ENCODE measurements at places on chromosomes 13 and 19.

GRCh38 chr19:3543150-3544057, 4.4 kb downstream of the TEKTIP1 start:
- no peak for DNase-seq

- no peak for DNase-seq
Measured at GRCh38 chr19:18606281-18607225, at the start of gene CRLF1. TSS of gene CRLF1 (minus strand) at chr19:18606799. CDS start at chr19:18606656, 143 bp downstream.

GRCh38 chr19:9705836-9706235, 30.9 kb upstream of the ZNF562 start:
- no peak for DNase-seq

DNA sequence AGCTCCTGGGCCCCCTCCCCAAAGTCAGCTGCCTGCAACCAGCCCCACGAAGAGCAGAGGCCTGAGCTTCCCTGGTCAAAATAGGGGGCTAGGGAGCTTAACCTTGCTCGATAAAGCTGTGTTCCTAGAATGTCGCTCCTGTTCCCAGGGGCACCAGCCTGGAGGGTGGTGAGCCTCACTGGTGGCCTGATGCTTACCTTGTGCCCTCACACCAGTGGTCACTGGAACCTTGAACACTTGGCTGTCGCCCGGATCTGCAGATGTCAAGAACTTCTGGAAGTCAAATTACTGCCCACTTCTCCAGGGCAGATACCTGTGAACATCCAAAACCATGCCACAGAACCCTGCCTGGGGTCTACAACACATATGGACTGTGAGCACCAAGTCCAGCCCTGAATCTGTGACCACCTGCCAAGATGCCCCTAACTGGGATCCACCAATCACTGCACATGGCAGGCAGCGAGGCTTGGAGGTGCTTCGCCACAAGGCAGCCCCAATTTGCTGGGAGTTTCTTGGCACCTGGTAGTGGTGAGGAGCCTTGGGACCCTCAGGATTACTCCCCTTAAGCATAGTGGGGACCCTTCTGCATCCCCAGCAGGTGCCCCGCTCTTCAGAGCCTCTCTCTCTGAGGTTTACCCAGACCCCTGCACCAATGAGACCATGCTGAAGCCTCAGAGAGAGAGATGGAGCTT, 4.7 kb upstream of the CEACAM5 start:
- DNase-seq, result no peak

DNA sequence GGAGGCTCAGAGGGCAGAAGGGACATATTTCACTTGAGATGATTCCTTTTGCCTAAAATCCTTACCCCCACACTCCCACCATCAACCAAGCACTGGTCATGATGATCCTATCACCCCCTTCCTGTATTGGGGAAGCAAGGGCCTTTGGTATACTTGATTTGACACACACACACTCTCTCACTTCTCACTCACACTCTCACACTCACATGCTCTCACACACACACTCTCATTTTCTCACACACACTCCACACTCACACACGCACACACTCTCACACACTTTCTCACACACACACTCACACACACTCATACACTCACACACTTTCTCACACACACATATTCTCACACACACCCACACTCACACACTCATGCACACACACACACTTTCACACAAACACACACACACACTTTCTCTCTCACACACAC, 8.6 kb downstream of the RGCC start:
- no peak for DNase-seq

GRCh38 chr13:47480951-47481350, 520.1 kb downstream of the SUCLA2 start:
- no peak for DNase-seq

DNA sequence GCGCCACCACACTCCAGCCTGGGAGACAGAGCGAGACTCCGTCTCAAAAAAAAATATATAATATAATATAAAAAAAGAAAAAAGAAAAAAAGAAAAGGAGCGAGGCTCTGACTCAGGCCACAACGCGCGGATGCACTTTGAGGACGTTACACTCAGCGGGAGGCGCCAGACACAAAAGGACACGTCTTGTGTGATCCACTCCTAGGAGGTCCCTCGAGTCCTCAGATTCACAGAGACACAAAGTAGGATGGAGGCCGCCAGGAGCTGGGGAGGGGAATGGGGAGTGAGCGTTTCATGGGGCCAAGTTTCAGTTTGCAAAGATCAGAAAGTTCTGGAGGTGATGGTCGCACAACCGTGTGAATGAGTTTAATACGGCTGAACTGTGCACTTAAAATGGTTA, 8.5 kb upstream of the ABHD17A start:
- DNase-seq, result no peak

GRCh38 chr13:33146843-33147611, 130.8 kb downstream of the KL start:
- DNase-seq, result no peak

DNA sequence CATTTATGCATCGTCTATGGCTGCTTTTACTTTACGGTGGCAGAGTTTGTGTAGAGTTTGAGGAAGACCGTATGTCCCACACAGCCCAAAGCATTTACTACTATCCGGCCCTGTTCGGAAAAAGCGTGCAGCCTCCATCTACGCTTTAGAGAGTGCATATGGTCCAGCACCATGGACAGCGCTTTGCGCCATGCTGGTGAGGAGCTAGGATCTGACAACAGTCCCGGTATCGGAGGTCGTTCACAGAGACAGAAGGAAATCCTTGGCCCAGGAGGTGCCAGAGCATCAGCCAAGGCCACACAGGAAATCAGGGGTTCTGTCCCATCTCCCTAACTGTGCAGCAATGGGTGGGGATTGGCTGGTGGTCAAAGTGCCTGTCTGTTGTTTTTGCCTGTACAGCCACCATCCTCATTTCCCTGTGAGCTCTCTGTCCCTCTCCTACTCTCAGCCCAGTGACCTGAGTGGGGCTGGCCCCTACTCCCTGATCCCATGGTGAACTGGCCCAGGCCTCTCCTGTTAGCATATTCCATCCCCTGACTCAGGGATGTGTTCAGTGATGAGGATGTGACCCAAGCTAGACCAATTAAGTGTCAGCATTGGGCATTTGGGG, 16.2 kb upstream of the PRODH2 start:
- peak; percentile 26 for DNase-seq

DNA sequence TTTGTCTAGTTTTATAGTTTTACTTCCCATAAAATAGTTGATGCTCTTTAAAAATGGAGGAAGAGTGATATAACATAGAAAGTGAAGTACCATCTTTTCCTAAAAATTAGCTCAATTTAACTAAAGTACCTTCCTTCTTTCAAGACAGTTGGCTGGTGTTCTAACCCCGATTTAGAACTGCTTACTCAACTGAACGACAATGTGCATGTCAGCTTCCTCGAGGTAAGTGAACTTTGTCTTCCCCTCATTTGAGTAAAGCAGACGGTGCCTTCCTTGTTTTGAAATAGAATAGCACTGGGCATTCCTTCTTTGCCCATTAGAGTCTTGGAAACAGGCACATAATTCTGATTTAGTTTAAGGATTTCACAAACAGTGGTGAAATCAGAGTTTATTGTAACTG, 1519.2 kb downstream of the EFNB2 start:
- no peak for DNase-seq

DNA sequence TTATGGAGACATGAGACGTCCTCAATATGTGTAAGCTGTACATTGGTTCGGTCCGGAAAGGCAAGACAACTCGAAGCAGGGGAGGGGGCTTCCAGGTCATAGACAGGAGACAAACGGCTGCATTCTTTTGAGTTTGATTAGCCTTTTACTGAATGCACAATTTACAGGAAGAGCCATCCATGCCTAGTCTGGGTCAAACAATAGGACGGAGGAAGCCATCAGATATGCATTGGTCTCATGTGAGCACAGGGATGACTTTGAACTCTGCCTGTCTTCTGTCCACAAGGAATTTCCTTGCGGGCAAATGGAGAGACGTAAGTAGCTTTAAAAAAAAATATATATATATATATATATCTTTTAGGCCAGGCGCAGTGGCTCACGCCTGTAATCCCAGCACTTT, 1.9 kb upstream of the CCNP start:
- no peak for DNase-seq

DNA sequence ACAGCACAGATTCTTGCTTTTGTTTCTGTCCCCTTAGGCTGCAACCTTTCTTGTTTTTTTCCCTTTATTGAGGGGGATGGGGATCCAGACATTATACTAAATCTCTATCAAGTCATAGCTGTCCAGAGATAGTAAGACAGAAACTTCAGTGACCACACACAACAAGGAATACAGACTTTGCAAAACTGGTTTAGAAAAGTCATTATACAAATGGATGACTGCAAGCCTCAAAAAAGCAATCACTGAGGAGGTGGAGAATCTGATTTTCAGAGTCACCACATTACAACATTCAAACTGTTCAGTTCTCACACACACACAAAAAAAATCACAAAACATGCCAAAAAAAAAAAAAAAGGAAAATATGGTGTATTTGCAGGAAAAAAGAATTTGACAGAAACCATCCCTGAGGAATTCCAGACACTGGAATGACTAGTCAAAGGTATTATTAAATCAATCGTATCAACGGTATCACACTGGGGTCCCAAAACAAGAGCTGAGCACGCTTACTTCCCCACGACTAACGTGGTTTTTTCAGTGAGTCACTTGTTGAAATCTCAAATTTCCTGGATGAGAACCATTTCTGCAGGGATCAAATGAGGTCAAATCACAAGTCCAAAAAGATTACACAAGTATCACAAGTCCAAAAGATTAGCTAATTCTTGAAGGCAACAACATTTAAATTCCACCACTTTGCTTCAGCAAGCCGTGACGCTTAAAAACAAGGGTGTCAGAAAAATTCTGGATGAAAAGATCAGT, 41.2 kb downstream of the USP12 start:
- DNase-seq, result no peak

DNA sequence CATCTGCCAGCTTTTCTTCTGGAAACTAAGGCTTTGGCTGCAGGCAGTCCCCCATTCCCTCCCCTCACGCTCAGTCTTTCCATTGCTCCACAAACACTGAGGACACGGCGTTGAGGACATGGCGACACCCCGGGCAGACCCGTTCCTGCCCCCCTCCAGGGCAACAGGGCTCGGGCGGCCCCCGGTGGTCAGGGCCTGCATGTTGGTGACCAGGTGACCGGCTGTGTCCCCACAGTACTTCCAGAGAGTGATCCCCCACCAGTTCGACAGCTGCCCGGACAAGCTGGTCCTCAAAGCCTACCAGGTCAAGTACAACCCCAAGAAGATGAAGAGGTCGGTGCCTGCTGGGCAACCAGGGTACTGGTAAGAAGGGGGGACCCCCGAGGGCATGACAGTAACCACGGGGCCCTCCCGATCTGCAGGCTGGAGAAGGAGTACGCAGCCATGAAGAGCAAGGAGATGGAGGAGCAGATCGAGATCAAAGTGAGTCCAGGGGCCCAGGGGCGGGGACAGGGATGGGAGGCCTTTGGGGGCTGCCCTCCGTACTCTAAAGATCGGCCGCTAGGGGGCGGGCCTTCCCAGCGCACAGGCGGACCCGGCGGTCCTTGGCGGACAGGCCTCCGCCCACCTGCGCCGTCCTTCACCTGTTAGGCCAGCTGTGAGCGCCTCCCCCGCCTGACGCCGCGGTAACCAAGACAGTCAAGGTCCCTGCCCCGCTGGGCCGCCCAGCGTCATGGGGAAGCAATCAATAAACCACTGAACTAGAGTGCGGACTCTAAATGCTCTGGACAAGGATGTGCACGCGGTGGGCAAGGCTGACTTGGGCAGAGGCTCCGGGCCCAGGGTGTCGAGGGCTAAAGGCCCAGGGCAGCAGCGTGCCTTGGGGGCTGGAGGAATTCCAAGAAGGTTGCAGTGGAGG, 21.1 kb downstream of the PRR36 start:
- peak; percentile 42 for DNase-seq

DNA sequence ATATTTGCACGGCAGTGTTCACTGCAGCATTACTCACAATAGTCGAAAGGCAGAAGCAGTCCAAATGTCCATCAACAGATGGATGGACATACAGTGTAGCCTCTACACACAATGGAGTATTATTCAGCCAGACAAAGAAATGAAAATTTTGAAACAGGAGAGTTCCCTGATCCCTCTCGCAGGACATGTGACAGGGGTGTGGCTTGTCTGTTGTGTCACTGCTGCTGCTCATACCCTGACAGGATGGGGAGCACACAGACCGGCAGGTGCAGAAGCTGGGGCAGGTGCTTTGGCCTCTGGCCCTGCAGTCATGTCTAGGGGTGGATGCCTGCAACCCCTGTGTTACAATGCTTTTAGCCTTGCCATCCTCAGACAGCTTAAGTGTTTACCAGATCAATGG, 204.3 kb downstream of the EFNB2 start:
- DNase-seq, result no peak

Measured in T follicular helper cell (primary cell).